NCI-H2029 (cell line): ENCODE measurements at places on chromosomes 13 and 19.

DNA sequence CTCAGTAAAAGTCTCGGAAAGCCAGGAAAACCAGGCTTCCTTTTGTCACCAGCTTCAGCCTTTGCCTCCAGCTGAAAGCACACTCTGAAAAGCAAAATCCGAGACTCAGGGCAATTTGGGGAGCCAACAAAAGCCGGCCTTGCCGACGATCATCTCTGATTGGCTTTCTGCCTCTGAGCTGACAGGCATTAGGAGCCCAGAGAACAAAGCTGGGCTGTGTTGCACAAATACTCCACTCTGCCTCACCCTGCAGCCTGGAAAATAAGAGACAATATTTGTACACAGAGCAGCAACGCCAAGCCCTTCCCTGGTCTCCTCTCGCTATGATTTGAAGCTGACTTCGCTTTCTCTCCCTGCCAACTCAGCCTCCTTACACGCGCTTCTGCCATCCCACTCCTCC lies 46.9 kb downstream of the CACNA1A start:
- DNase-seq, result peak; percentile 56

GRCh38 chr19:13363245-13363644 lies 143.0 kb downstream of the CACNA1A start:
- DNase-seq, result no peak

DNA sequence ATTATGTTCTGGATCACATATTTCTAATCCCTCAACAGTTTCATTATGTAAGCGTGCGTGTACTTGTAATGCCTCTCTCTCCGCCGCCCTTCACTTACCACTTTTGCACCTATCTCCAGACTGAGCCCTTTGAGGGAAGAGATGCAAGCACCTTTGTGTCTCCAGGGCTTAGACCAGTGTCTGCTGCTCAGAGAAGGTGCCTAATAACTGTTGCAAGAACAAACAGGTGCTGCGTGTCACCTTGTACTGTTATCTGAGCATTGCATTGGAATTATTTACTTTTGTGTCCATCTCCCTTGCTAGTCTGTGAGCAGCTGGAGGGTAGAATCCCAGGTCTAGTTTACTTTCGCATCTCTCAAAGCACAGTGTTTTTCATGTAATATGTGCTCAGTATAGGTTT lies 156.2 kb downstream of the FLT1 start:
- DNase-seq, result no peak

DNA sequence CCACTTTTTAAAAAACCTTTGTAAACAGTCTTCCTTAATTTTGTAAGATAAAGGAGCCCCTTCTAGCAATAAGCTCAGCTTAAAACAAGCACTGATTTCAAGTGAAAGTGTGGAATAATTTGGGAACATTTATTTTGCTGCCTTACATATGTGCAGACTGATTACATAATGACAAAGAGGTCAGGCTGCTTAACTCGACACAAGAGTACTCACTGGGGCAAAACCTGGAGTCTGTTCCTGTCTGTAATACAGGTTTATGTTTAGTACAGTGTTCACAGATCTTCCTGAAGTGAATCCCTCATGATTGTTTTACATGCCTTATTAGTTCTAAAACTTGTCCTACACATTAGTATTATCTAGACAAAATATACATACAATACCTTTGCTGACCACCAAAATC lies 609.8 kb downstream of the LMO7 start:
- DNase-seq, result no peak

DNA sequence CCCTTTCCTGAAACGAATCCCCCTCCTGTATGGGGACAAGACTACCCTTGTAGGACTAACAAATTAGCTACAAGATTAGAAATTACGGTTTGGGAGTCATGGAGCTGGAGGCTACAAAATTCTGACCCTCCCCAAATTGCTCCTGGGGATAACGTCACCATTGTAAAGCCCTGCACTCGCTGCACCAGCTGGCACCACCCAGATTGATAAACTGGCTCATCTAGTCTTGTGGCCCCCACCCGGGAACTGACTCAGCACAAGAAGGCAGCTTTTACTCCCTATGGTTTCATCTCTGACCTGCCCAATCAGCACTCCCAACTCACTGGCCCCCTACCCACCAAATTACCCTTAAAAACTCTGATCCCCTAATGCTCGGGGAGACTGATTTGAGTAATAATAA lies 150.6 kb upstream of the TSC22D1 start:
- no peak for DNase-seq

GRCh38 chr19:5955636-5955935 lies 22.4 kb downstream of the RANBP3 start:
- no peak for DNase-seq

GRCh38 chr19:3687774-3688706 lies 12.2 kb downstream of the PIP5K1C start:
- no peak for DNase-seq

DNA sequence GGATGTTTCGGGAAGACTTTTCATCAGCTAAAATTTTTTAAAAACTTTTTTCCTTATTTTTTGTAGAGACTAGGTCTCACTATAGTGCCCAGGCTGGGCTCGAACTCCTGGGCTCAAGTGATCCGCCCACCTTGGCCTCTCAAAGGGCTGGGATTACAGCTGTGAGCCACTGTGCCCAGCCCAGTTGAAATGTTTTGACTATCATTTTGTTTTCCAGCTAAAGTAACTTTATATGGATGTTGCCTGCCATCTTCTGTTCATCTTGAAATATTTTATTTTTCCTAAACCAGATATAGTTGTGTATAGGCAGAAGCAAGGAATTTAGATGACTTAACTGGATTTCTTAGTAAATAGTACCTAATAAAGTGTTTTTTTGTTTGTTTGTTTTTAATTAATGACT lies 7.0 kb downstream of the CAB39L start:
- no peak for DNase-seq

DNA sequence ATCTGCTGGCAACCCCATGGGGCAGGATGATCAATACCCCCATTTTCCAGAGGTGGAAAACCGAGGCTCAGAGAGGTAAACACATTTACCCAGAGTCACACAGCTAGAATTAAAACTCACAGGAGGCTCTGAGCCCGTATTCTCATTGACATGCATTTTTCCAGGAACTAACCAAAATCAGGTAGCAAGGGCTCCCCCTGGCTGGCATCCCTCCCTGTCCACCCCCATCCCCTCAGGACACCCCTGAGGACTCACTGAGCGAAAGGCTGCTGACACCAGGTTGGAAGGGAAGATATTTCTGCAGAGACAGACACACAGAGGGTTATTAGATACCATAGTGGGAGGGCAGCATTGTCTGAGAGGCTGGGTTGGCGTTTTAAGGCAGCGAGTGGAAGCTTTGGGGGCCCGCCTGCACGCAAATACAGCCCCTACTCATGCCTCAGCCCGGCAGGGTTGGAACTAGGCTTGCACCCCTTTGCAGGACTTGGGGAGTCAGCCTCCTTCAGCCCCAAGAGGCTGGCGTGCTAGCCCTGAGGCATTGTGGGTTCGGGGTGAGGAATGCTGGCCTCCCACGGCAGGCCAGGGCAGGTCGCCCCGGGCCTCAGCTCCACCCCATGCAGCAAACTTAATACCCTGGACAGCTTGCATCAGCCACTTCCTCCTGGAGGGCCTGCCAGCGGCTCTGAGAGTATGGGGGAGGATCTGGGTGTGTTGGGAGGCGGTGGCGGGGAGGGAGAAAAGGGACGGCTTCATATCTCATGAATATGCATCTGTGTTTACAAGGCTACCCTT lies 3.9 kb downstream of the SLC1A5 start:
- DNase-seq, result peak; percentile 83

DNA sequence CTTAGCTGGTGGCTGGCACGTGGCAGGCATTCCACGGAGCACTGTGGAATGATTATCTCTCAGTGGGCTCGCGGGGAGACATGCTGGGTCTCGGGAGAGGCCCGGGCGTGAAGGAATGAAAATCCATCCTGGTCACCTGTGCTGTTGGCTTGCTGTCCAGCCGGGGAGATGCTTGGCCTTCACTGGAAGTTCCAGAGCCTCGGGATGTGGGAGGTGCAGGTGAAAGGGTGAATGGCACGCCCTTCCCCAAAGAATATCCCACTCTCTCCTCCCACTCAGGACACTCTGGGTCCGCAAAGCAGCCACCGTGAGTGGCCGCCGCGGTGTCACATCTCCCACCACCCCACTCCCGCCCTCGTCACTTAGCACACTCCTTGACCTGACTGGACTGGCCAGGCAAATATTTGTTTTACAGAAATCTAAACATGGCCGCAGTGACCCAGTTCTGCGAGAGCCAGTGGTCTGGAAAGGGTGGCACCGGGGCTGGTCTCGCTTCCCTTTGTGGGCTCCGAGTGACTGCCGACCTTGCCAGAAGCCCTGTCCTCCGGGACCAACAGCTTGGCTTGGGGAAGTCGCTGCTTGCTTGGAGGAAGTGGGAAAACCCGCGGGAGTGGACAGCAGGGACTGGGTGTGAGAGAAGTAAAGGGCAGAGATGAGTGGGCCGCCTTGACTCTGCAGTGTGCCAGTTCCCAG lies 8.0 kb downstream of the DPP9 start:
- no peak for DNase-seq

GRCh38 chr13:90673746-90674145 lies 673.7 kb upstream of the MIR17HG start:
- DNase-seq, result no peak

DNA sequence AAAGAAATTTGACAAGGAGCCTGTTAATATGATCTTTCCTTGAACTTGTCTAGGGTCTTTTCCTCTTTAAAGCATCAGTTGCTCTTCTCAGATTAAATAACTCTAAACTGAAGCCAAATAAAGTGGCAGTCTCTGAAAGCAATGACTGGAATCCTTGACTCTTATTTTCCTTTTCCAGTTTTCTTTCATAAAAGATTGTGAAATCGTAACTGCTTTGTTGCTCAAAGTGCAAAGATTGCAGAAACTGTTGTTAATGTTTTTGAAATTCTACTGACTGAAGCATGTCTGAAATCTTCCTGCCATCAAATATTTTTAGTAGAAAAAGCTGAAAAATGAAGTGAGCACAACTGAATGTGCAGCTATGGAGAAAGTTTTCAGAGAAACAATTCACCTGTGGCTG lies 1.9 kb downstream of the NHLRC3 start:
- no peak for DNase-seq

DNA sequence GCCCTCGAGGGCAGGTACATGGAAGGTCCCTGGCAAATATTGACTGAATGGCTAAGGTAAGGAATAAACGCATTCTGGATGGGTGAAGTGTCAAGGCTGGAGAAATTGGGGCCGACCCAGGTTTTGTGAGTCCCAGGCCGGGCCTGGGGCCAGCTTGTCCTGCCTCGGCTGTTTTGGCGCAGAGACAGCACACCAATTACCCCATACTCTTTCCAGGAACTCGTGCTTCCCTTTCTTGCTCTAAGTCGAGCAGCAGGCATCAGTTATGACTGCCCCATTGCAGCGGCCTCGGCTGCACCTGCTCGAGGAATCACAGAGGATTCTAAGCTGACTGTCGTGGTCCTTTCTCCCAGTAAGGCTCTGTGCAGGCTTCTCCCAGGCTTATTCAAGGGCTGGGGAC lies 67.1 kb downstream of the ZNF536 start:
- DNase-seq, result no peak

GRCh38 chr19:57829316-57829715 lies 783 bp upstream of the ZNF587B start:
- DNase-seq, result no peak

DNA sequence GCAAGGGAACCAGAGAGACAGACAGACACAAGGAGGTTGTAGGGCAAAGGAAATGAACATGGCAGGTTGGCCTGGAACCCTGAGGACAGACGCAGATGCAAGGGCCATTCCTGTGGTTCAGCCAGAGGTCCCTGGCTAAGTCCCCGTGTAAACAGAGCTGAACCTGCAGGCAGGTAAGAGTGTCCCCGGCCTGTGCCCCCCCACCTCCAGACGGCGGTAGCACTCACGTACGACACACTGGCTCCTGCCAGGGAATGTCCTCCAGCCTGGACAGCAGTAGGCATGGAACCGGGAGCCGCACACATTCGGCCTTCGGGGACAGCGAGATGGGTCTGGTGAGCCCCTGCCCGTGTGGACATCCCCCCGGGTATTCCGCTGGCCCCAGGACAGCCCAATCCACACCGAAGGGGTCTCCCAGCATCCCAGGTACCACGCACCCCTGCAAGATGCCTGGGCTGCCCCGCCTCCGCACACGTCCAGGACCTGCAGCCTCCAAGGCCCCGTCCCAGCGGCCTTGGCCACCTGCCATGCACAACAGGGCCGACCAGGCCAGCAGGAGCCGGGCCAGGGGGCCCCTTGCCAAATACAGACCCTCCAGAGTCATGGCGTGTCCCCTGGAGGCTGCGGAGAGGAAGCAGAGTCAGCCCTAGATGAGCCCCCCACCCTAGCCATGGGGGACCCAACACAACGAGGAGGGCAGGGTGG lies 2.4 kb downstream of the FBN3 start:
- no peak for DNase-seq

DNA sequence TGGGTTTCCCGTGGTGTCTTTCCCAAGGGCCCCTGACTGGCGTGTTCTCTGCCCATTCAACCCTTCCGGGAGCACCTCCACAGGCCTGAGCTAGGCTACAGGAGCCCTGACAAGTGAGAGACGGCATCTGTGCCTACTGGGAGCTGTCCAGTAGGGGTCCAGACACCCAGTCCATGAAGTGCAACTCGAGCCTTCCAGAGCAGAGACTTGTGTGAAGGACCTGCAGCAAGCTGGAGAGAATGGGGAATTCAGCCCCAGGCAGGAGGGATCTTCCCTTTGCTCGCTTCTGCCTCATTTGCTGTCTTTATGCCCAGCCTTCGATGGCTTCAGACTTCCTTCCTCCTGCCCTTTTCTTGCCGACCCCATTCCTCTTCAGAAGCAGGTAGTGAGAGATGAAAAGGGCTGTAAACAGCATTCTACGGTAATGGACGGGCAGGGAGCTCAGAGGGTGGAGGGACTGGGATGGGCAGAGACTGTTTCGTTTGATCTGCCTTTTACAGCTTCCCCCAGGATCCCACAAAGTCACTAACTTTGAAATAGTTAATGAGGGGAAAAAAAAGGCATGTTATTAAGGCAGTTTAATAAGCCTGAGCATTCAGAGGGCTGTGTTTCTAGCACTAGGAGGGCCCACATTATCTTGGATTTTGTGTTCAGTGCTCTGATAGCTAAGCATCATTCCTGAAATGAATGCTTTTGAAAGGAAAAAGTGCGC lies 327.6 kb downstream of the FGF9 start:
- no peak for DNase-seq

GRCh38 chr13:98476106-98476505 lies 100.8 kb downstream of the STK24 start:
- no peak for DNase-seq

DNA sequence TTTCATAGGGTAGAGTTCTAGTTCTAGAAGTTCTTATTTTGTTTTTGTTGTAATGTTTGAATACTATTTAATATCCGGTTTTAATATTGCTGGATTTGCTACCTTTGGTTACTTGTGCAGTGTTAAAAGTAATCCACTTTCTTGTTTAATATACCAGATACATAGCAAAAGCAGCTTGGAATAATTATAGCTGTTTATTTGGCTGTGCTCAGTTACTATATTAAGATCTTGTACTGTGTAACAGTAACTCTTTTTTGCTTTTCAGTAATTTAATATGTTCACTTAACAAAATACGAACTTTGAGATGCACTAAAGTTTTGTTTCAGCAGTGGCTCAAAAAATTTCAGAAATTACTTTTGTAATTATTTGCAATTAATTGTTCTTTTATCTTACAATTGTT lies 50.9 kb downstream of the AKAP11 start:
- DNase-seq, result no peak
